ENCODE measurements at places on chromosomes 7 and 10. TPM values are rescaled to one million over a fixed set of nuclear protein-coding genes. Genes with fewer than 3 reads are reported as not detected.

WASHC2A gene
- total RNA-seq: 98.8 TPM

HYAL4 gene
- total RNA-seq: not detected

GCK gene
- total RNA-seq: not detected

GRCh38 chr7:114502454-114503254 lies 88.0 kb downstream of the FOXP2 start:
- DNase-seq: no peak

Measured in osteoblast (primary cell).